NCI-H1417 (cell line): ENCODE measurements at places on chromosomes 5 and 9.

GRCh38 chr5:176995896-176996767 is 10.4 kb downstream of the UIMC1 start:
- no peak for DNase-seq

- DNase-seq: no peak
Measured at GRCh38 chr9:135090547-135090946, 3.1 kb downstream of the OLFM1 start.

DNA sequence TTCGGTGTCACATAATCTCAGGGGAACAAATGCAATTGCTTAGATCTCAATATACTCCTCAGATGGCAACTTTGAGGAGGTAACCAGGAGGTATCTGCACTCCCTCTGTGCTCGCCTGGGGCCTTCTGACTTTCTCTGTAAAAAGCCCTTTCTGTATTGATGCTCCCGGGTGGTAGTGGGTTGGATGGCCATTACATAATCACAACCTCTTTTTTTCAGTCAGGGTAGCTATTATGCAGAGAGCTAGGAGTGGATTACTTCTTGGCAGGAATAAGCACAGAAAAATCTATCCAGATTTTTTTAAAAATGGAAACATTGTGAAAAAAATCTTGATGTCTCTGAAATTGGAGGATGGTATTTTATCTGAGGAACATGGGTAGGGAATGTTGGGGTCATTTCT is 116.6 kb downstream of the SH3GL2 start:
- no peak for DNase-seq

DNA sequence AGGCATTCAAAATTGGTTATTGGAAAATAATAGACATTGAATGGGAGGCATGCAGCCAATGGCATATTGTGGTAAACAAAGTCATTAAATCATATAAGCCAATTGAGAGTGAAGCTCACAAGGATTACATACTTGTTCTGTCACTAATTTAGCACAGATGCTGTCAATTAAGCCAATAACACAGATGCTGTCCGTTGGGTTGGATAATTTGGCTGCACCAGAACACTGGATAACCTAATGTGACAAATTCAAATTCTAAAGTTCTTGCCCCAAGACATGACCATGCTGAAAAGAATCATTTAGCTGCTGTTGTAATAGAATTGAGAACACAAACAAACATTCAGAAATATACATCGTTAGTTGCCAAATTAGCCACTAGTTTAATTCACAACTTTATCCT is 1796.4 kb downstream of the EFNA5 start:
- no peak for DNase-seq

DNA sequence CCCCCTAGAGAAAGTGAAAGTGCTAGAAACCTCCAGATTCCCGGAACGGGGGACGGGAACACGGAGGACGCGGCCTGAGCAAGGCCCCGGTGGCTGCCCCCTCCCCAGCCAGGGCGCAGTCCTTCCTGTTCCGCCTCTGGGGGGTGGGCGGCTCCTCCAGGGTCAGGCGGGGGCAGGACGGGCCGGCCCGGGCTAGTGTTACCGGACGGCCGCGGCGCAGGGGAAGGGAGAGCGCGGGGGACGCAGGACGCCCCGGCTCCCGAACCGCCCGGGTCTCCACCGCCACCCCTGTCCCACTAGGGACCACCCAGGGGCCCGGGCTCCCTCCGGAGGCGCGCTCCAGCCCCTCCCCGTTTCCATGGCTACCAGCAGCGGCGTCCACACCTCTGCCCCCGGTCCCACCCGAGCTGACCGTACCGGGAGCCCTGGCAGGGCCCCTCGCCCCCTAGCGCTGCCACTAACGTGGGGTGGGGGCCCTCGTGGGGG is 579 bp downstream of the SLC12A7 start:
- DNase-seq: no peak

GRCh38 chr9:6567140-6567591 is 78.4 kb downstream of the GLDC start:
- no peak for DNase-seq

GRCh38 chr9:113454914-113455761 is 8.4 kb upstream of the RGS3 start:
- DNase-seq: no peak

GRCh38 chr9:115495836-115496235 is 377.9 kb upstream of the TNC start:
- no peak for DNase-seq

DNA sequence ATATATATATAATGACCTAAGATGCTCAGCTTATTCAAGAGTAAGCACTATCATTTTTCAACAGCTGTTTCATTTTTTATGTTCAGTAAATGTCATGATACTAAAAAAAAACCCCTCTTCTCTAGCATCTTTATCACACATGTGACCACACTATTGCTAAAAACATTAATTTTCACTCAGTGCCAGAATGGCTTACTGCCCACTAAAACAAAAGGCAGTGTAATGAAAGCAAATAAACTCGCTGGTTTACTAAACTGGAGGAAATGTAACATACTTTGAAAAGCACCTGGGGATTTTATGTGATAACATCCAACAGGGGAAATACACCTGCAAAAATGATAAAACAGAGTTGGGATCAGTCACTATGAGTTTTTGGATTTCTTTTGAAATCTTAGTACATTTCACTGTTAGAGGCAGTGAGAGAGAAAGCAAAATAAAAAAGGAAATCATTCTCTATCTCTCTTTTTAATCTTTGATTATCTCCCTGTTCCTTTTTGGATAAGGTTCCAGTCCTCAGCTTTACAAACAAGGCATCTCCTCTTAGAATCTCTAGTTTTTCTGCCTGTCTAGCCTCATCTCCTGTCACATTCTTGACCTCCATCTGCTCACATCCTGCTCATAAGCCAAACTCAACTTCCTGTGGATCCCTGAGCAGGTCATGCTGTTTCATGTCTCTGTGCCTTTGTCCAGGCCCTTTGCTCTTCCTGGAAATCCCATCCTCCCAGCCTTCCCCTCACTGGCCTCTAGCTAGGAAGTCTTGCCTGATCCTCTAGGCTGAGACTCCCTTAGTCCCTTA is 338.0 kb downstream of the MAN2A1 start:
- no peak for DNase-seq

DNA sequence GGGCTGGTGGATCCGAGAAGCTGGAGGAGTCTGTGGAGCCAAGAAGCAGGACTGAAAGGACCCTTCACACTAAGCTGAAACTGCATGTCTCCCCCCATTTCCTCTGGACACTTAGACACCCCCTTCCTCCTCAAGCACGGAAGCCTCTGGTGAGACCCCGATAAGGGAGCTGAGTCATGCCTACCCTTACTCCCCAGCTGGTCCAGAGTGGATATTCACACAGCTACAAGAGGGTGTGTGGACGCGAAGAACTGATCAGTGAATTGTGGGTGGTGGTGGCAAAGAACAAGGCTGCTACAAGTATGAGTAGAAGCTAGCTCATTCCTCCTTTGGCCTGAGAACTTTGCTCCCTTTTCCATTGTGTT is 4.3 kb downstream of the TLN1 start:
- DNase-seq: no peak

- DNase-seq: no peak
Measured at GRCh38 chr5:177552839-177553455, 1.4 kb downstream of the FAM193B start.

DNA sequence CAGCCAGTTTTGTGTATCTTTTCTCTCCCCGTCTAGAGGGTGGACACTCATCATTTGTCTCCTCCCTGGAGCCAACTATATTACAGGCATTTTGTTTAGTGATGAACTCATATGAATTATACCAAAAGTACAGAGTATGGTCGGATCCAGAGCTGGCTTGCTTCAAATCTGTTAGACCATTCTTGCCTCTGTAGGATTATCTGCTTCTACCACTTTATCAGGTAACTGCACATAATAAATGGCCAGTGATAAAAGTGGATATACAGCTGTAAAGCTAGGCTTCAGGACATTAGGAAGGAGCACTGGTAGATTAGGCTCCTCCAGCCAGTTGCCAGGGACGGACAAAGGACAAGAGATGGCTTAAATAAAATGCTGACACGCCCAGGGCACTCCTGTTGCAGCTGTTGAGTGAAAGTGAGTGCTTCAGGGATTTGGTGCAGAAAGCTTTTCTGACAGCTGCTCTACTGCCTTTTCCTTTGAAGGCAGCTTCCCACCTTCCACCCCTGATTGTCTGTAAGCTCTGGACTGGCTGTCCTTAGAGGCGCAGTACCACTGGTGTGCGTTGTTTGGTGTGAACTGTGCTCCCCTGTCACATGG is 259.2 kb downstream of the PDZD2 start:
- no peak for DNase-seq

DNA sequence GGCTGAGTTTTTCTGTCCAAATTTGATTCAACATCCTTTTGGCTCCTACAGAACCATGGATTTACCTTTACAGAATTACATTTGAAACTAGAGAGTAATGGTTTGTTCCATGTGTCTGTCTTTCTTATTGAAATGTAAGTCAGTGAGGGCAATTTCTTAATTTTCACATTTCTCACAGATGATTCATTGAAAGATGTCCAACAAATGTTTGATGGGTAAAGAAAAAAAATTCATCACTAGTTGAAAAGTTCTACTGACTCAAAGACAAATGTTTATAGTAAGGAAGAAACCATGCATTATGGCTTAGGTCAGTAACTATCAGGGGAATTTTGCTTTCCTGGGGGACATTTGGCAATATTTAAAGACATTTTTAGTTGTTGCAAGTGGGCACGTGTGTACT is 131.6 kb upstream of the TRPM3 start:
- no peak for DNase-seq

GRCh38 chr9:125911861-125912644 is 164.9 kb downstream of the PBX3 start:
- peak; percentile 84 for DNase-seq

DNA sequence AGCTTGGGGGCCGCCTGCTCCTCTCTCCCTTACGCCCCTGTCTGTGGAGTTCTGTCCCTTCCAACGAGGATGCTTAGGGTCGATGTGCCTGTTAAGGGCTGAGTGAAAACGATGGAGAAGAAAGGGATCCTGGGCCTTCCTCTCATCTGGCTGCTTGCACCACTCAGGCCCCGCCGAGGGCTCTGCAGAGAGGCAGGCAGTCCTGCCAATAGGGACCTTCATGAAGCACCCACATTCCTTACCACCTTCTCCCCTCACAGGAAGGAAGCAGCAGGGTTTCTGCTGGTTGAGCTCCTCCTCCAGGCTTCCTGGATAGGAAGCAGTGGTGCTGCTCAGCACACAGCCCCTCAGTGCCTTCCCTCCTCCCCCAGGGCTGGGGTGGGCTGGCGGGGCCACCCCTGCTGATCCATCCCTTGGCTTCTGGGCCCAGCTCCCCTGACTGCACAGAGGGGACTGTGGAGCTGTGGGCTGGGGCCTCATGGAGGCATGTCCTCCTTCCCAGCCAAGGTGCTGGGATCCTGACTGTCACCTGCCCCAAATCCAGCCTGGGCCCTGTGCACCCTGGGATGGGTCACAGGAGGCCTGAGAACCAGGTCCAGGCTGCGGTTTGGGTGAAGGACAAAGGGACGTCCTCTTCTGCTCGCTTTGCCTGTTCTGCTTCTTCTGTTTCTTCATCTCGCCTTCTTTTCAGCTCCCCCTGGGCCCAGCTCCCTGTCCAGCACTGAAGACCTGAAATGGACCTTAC is 50.5 kb downstream of the AHRR start:
- no peak for DNase-seq

DNA sequence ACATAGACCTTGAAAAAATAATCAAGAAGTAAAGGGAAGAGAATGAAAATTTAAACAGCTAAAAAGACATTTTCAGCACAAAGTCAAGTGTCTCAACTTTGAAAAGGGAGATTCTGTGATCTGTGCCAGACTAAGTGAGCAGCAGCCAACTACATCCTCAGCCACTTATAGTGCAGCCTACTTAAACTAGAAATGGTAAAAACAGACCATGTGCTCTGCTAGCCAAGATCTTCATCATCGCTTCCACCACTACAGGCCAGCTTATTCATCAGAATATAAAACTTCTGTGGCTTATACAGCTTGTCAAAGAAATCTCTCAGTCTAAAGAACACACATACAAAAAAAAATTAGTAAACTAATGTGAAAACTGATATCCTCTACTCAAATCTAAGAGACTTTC is 63.5 kb downstream of the CEMIP2 start:
- DNase-seq: no peak

GRCh38 chr5:7608772-7609171 is 212.8 kb downstream of the ADCY2 start:
- DNase-seq: no peak

DNA sequence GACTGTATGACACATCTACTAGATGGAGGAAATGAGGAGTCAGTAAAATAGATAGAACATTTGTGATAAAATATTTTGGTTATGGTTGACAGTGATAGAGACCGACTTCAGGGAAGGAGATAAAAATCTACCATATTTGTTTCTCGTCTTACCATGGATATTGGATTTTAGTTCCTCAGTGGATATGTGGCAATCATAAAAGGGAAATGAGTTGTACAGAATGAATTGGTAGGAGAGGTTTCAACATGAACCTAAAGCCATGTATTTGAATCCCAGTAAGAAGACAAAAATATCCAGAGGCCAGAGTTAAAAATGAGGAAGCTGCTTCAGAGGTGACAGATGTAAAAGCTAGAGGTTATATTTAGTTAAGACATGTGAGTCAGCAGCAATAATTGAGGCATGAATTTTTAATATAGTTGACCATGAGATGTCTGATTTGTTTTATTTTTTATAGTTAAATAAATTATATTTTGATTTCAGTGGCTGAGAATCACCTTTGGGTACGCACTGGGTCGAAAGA is 480.4 kb upstream of the TUSC1 start:
- no peak for DNase-seq

DNA sequence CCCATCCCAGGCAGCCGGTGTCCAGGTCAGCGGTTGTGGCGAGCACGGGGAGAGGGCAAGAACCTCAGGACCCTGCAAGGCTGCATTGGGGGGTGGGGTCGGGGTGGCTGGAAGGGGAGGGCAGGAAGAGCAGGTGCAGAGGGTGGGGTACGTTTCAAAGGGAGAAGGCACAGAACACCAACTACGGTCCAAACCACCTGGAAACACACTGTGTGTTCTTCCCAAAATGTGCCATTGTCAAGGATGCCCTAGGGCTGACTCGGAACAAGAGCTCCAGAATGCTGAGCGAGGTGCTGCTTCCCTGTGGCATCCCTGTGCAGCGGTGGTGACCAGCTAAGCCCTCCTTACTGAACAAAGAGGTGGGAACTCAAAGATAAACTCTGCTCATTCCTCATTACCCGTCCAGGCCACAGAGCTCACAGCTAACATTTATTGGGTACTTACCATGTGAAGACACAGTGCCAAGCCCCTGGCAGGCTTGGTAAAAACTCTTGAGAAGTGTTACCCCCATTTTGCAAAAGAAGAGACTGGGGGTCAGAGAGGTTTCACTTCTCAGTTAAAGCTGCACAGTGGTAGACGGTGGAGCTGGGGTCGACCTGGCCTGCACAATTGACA is 153.8 kb downstream of the COL23A1 start:
- no peak for DNase-seq
